Caki2 (cell line): ENCODE measurements at places on chromosomes 13 and 19.

DNA sequence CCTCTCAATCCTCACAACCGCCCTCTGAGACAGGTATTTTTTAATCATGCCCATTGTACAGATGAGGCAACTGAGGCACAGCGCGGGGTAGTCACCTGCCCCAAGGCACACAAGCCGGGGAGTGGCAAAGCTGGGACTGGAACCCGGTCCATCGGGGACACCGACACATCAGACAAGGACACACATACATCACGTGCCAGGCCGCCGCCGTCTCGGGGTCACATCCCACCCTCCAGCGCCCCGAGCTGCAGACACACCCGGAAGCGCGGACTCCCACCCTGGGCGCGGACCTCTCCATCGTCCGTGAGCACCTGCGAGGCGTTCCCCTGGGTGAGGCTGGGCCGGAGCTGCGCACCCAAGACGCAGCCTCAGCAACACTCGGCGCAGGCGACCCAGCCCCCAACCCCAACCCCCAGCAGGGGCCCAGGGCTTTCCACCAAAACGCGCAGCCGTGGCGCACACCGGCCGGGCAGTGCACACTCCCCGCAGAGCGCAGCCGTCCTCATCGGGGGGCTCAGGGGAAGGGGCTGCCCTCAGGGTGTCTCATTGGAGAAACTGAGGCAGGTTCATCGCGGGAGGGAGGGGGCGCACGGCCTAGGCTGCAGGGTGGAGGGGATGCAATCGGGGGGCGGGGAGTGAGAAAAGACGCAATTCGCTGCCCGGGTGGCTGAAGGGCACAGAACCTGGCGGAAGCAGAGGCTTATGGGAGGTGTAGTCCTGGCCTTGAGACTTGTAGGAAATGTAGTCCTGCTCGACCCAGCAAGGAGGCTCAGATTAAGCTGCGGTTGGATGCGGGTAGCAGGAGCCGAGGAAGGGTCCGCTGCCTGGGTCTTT is 1.9 kb upstream of the LMTK3 start:
- peak; percentile 58 for DNase-seq

- DNase-seq, result no peak
Observed at GRCh38 chr13:103291226-103291625, 225.0 kb upstream of the SLC10A2 start.

GRCh38 chr19:51737389-51737788 is 13.6 kb upstream of the HAS1 start:
- DNase-seq, result no peak

- DNase-seq, result peak; percentile 98
Observed at GRCh38 chr19:44164673-44165512, at the start of gene ZNF226. Gene ZNF226 (plus strand): TSS chr19:44165100. CDS start chr19:44170081, 4,981 bp downstream.

- DNase-seq, result no peak
Observed at GRCh38 chr19:1989513-1990229, 25.8 kb downstream of the BTBD2 start.

- no peak for DNase-seq
Observed at GRCh38 chr13:75641026-75641425, 4.9 kb downstream of the LMO7 start.

DNA sequence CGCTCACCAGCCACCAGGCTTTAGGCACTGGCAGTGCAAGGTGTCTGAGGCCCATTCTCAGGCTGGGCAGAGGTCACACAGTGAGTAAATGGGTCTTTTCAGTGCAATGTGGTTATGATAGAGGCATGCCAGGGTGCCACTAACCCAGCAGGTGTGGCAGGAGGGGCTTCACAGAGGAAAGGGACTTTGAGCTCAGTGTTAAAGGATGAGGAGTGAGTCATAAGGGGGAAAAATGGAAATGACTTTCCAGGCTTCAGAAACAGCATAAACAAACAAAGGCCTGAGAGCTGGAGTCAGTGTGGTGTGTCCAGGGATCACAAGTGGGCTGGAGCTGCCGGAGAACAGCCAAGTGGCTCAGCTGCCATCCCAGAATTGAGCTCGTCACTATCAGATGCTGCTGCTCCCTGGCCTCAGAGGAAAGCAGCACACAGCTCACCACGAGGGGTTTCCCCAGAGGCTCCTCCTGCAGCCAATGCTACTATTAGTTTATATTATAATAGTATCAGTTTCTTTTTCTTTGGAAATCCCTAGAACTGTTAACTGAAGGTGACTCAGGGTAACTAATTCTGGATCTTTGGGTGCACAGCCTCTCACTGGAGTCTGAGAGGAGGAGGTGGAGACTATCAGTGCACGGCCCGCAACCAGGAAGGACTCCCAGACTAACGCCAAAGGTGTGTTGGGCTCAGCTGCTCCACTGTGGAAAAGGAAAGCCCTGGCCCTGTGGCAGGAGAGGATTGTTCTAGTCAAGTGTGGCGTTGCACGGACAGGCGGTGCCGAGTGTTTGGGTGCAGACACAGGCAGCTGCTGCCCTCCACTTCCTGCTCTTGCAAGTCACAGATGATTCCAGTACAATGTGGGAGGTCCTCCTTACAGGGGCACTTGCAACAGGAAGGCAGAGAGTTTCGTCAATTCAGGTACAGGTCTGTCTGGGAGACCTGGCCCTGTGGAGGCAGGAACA is 39.5 kb downstream of the DHRS12 start:
- DNase-seq, result peak; percentile 87
